HCT116 (cell line): ENCODE measurements at places on chromosomes 5 and 9.
A peak's percentile ranks its signal among the peaks of the same experiment; 100 is the strongest.

- DNase-seq, result no peak
These were observed 2.5 kb downstream of the SMC5 start for GRCh38 chr9:70261131-70261870.

DNA sequence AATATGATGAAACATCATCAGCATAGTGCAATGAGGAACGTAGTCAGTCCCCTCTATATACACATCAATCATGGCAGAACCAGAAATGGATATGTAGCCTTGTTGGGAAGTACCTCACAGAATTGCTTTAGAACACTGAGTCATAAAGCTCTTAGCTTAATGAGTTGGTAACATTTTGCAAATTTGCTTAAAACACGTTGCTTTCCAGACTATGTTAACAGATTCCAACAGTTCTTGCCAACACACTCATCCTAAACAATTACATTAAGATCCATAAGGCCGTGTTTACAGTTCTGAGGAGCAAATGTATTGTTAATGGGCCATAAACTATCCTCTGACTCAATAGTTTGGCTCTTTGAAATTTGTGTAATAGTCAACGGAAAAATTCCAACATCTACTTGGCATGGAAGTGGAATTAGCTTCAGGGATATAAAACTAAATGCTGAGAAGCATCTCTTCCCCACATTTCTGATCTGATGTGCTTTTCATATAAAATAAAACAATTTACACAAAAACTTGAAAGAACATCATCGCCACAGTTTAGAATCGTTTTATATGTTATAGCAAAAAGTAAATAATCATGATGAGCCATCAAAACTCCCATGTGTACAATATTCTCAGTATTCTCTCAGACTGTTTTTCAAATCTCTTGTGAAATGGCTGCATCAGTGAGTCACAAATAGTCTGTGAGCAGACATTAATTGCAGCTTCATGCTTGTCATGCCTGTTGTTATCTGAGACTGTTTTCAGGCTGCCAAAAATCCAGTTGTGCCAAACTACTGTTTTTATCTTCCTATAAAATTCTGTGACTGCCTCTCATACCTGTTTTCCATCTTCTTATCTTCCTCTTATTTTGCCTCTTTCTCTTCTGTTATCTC lies 291.9 kb downstream of the COX7C start:
- DNase-seq, result no peak

DNA sequence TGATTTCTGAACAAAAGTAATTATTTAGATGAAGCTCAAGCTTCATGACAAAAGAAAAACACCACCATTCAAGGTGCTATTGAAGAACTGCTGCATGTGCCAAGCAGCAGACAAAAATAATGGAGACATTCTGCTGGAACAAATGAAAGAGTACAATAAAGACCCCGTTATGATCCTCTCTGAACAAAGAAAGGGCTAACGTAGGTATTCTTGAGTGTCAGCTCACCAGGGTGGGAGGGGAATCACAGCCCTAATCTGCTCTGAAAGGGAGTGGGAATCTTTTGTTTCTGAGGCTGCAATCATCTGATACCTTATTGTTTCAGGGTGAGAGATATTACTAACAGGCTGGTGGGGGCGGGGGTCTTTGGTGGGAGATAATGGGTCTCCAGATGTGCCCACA lies 15.4 kb downstream of the CEMIP2 start:
- no peak for DNase-seq

DNA sequence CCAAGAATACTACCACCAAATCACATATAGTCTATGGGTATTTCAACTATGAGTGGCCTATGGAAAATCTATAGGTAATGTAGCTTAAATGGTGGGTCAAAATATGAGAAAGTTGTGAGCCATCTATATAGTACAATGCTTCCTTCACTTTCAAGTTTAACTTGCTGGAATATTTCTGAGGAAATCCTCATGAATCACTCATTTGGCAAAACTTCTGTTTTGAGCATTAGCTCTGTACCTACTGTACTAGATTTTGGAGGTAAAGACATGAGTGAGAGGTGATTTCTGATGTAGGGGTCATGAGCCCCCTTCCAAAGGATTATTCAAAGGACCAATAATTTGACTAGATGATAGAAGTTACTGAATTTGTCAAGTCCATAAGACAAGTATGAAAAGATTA lies 80.6 kb upstream of the DAB2 start:
- no peak for DNase-seq

GRCh38 chr5:150112201-150113046 lies 26.1 kb upstream of the CSF1R start:
- DNase-seq, result no peak

- DNase-seq, result peak; percentile 72
These were observed 5.3 kb downstream of the ANKS6 start for GRCh38 chr9:98790842-98791607.

DNA sequence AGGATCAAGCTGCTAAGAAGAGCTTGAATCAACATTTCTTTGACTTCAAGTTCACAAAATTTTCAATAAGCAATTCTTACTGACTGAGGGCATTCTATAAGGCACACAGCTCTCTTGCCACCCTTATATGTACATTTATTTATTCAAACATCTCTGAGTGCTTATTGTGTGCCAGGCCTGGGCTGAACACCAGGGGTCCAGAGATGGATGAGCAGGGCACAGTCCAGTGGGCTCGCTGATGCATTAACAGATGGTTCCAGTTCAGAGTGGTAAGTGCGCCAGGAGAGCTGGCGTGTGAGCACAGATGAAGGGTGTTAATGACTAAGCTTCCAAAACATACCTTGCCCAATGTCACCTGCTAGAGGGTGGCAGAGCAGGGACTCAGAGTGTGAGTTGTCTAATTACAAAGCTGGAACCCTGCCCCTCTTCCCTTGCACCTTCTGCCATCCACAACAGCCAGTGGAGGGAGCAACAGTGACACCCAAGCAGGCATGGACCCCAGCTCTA lies 24.6 kb downstream of the ALG2 start:
- DNase-seq, result no peak

DNA sequence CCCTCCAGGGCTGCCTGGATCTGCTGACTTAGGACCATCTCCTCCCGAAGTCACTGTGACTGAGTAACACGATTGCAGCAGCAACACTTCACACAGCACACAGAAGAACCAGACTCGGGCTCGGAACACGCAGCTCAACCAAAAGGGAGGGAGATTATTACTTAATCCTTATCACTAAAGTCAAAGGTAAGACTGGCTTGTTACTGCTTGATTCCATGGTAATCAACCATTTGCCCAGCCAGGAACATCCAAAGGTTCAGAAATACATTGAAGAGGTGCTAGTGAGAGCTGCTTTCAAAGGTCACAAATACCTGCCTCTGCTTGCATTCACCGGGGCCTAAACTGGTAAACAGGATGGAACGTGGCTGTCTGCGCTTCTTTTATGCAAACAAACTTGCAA lies 7.7 kb downstream of the FBP1 start:
- no peak for DNase-seq

DNA sequence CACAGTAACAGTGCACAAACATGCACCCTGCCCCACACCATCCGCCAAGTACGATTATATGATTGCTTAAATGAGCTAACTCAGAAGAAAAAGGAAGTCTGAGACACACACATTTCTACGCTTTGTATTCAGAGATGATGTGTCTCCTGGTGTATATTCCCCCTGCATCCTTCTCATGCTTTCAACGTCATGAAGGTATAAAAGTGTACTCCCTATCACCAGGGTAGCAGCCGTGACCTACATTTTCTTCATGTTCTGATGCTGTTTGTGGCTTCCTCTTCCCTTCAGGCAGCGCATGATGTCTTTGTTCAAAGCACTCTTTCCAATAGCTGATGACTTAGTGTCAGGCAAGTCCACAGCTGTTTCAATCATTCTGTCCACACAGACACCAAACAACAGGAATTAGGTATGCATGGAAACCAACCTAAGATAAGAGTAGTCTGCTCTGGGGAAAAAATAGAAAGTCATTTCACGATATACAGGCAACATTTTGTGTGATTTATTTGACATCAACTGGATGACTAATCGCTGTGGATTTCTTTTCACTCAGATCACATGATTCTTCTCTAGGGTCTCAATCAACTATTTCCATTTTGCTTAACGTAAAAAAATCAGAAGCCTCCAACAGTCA lies 269.4 kb upstream of the PTGER4 start:
- DNase-seq, result no peak

DNA sequence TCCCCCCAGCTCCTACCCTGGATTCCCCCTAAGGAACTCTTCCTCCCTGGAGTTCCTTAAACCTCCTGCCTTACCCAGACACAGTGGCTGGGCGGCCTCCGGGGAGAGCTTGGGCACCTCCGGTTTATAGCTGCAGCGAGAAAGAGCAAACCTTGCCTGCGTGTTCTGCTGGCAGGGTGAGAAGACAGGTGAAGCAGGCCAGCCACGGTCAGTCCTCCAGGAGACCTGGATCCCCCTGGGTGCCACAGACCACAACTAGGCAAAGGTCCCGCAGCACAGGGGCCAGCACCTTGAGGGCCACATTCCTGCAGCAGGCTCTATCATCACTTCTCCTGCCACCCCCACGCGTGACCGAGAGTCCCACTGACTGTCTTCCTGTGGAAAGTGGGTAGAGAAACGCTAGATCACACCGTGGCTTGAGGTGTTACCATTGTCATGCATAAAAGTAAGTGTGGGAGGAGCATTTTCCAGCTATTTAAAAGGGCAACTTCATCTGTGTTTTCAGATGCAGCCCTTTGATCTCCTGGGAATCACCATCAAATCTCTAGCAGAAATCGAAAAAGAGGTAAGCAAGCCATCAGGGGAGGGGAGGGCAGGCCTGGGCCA lies 130.2 kb upstream of the LMX1B start:
- no peak for DNase-seq
